ENCODE measurements at places on chromosomes 16 and 17.

- no peak for DNase-seq
Measured at GRCh38 chr16:85246473-85246872, 134.2 kb upstream of the CIBAR2 start.

DNA sequence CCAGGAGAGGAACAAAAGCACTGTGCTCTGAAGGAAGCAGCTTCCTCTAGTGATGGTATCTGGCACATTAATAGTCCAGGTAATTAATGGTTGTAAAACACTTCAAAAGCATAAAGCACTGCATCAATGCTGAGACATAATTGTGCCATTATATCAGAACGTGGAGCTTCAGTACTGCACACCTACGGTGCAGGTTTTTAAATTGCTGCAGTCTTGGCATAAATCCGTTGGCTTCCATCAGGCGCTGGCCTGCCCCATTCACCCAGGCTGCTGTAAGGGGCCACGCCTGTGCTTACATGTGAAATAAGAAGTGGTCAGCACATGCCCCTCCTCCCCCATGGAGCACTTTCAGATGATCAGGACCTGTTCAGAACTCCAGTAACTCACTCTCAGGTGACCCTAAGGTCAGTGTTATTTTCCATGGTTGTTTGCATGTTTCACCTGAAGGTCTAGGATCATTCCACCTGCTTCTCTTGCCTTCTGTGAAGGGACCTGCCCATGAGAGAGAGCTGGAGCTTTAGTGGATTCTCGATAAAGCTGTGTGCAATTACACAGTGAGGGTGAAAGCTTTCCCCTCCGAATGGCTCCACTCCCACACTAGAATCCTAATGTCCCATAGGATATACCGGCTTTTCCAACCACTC, 345.3 kb downstream of the CA10 start:
- no peak for DNase-seq

DNA sequence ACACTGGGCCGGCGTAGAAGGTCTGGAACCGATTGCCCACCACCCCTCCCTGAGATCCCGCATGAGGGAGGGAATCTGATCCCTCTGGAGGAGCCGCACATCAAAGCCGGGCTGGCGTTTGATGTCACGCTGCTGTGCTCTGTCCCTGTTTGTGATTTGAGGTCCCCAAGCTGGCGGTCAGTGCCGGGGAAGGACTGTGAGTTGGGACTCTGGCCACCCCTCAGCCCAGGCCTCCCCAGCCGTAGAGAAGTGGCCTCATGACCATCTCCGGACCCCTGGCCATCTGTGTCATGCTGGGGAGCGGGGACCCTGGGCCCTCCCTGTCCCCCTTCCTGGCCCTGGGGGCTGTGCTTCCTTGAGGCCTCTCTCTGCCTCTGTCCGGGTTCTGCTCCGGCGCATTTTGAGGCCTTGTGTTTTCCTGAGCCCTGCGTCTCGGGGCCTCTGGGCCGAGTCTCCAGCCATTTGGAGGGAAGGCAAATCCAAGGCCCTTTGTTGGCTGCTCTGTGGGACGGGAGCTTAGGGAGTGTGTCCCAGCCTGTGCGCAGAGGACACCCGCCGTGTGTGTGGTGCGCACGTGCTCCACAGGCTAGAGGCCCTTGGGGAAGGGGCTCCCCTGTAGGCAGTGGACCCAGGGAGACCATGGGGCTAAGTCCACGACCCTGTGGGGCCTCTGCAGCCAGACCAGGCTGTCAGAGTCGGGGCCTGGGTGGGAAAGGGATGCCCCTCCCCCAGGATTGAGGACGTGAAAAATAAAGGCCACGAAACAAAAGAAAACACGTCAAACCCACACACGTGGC, 15.1 kb downstream of the ASPSCR1 start:
- no peak for DNase-seq

GRCh38 chr17:6196355-6196754, 126.2 kb downstream of the WSCD1 start:
- no peak for DNase-seq

DNA sequence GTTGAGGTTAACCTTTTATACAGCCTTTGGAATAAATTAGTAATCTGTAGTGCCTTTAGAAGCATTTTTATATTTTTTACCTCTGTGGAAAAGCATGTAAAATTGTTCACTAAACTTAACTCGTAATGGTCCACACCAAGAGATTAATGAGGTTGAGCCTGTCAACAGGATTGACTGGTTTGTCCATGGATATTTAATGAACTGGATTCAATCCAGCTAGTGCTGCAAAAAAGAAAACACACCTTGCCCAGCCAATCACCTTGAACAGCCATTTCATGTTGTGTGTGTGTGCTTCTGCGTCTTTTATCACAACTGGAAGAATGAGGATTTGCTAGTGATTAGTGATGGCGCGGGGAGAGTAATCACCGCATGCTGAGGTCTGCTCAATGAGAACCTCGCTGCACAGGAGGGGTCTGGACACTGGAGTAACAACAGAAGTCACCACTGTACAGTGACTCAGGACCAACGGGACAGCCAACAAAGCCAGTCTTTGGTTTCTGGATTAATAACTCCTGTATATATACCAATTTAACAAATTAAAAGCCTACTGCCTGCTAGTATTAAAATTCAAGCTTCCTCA, 33.7 kb downstream of the LITAFD start:
- DNase-seq = no peak

GRCh38 chr17:4604111-4604644, 19.8 kb downstream of the SMTNL2 start:
- no peak for DNase-seq

GRCh38 chr16:21156767-21157467, 1.6 kb upstream of the LDAF1 start:
- peak; percentile 4 for DNase-seq
